ENCODE measurements at places on chromosomes 1 and 21. TPM values are rescaled to one million over a fixed set of nuclear protein-coding genes. Genes with fewer than 3 reads are reported as not detected.

DNA sequence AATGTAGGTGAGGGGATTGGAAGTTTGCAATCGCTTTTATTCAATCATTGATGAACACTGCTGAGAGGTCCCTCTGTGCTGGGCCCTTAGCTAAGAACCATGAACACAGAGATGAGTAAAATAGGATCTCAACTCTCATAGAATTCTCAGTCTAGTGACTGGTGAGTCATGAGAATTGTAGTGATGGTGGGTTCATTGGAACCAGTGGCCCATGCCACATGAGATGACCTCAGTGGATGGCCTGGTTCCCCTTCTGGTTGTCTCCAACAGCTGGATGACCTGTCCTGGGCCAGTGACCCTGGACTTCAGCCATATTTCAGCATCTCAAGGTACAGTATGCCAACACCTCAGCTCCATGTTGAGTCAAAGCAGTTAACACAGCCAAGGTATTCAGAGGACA lies 21.3 kb upstream of the S100A10 start:
- no peak for DNase-seq

DNA sequence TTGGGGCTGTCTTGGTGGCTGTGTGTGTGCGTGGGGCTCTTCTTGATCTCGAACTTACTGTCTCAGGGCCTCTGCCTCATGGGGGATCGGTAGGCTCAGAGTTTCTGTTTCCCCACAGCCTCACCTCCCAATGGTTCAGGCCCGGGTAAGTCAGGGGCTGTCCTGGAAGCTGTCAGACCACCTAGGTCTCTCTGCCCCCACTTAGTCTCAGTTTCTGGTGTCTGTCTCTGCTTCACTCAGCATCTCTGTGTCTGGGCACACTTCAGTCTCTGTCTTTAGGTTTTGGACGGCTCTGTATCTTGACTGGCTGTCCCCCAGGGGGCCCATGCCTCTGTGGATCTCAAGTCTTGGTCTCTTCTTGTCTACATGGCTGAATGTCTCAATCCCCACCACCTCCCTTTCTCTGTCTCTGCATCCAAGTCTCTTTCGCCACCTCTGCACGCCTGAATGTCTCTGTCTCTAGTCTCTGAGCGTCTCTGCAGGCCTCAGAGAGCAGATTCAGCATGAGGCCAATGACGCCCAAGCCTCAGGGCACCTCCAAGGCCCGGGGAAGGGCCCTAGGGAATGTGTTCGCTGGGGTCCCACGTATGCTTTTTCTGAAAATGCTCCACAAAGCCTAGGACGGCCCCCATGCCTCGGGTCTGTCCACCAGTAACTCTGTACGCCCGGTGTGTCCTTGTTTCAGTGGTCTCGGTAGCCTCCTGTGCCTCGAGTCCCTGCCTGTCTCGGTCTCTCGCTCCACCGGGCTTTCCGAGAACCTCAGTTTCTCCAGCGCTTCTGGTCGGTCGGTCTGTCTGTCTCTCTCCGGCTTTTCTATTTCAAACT lies 818 bp downstream of the FHL3 start:
- DNase-seq: no peak

DNA sequence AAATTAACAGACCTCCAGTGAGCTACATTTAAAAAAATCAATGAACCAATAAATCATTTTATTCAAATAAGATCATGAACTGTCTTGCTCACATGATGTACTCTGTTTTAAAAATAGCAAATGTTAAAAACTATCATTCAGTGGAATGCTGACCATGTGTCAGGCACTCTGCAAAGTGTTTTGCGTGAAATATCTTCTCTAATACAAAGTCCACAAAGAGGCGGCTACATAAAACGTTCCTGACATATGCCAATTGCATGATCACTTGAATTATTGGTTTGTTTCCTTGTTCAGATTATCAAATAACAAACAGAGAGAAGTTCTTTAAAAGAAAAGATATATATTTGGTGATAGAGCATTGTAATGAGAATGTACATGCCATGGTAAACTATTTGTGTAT lies 10.7 kb downstream of the FMO2 start:
- DNase-seq: no peak

DNA sequence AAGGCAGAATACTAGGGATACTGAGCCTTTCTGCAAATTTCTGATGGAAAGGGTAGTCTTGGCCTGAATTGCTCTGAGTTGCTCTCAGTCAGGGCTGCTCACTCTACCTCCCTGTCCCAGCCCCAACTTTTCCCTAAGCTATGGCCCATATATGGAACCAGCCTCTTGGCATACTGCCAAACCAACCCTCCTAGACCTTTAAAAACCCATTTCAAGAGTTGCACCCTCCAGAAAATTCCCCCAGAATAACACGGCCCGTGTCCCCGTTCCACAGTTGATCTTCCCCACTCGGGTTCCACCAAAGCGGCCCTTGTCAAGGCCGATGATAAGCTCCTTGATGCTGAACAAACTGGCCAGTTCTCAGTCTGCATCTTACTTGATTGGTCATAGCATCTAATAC lies 25.4 kb downstream of the SYT6 start:
- DNase-seq: no peak

DNA sequence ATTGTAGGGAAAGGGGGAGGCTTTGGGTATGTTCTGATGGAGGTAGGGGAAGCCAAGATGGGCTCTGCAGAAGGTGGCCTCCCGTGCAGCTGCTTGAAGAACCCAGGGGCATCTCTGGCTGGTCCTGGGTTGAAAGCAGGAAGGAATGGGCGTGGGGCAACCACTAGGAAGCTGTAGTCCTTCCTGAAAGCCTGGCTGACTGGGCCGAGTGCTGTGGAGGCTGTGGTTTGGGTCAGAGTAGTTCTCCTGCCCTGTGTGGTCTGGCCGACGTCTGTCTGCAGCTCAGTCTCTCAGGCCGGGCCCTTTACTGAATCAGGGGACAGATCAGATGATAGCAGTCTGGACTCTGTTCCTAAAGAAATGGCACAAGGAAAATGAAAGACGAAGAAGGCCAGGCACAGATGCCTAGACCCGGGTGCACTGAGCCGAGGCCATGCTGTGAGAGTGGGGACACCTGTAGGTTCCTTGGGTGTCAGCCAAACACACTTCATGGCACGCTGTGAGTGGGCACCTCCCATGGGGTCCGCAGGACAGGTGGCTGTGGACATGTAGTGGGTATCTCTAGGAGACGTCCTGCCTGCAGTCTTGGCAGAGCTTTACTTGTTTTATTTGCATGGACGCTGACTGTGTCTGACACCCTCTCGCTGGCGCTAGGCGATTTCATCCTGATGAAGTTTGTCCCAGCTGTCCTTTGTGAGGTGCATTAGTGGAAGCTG lies 87.0 kb downstream of the POFUT2 start:
- DNase-seq: no peak

- no peak for DNase-seq
These were observed 15.1 kb downstream of the RNF223 start for GRCh38 chr1:1058921-1059493.

DNA sequence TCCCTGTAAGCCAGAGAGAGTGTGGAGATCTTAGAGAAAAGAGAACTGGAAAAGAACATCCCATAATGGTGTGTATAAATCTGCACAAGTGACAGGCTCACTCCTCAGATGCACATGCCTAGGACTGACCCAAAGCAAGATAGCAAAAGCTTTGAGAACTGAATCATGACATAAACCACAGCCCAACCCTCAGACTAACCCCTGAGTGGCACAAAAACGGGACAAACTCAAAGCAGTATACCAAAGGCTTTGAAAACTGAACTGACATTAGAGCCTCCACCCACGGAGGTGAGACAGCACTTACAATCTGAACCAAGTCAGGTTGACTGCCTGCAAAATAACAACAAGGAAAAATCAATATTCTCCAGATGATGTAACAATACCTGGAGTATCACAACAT lies 70.8 kb downstream of the TIAM1 start:
- DNase-seq: no peak

DNA sequence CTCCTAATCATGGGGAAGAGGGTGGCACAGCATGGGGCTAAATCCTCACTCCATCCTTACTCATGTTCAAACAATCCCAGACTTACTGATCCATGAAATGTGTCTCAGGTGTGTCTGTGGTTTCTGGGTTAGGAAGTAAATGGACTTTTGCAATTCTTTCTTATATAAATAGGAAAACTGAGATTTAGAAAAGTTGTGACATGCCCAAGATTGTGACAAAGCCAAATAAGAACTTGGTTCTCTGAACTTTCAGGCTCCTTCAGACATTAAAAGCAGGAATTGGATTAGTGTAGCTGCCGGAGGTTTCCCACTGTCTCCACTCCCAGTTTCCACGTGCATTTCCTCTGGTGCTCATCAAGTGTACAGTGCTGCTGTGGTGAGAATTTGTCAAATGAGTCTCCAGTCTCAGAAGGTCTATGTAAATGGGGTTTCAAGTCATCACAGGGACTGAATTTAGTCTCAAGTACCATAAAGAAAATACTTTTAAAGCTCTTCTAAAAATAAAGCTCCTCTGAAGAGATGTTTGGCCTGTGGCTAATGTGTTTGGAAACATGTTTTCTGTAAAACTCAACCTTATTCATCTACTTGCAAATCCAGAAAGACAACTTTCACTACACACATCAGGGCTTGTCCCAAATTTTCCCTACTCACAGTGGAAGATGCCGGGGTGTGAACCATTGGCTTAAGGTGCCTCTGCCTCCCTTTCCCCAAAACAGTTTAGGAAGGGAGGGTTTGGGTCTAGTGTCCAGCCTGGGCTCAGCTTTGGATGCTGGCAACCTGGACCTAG lies 115.2 kb downstream of the NGF start:
- DNase-seq: peak; percentile 66

DNA sequence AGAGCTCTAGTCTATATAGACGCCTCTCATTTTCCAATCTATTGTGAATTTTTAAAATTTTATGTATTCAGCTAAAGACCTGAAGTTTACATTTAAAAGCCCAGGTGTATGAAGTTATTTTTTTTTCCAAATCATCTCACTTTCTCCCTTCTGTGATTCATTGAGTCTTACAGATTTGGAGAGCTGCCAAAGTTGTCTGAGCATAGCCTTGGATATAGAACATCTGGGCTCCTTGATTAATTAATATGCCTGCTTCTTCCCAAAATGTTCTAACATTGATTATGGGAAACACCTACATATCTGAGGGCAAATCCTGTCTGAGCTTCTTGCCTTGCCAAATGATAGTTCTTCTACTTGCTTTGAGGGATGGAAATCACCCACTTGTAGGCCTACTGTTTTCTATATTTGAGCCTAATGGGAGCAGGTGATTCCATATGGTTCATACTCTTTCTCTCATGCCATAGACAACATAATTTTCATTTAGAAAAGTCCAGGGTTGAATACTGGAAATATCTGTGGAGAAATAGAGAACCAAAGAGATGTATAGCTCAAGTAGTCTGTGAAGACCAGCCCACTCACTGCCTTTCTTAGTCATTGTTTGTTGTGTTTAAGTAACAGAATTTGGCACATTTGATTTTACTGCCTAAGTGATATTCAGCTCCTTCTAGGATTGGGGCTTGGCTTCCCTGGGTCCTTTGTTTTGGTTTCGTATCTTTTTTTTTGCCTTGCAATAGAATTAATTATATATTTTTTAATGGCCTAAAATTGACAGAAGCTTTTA lies 46.2 kb downstream of the MACF1 start:
- no peak for DNase-seq

- no peak for DNase-seq
These were observed 94.5 kb downstream of the PLPPR4 start for GRCh38 chr1:99358770-99359169.

DNA sequence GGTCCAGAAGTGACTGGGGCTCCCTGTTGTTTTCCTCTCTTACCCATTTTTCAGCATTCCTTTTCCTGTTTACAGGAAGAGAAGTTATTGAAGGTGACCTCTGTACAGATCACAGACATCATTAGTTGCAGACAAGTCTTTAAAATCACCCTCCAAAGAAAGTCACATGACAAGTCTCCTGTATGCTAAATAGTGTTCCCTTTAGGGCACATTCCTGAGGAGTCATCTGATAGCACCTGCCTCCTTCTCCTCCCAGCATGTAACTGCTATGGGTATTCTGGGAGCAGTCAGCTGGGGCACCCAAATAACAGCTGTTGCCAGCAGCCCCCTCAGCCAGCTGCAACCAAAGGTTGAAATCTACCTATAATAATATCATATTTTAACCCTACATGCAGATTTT lies 200.6 kb downstream of the PTGER3 start:
- DNase-seq: no peak

DNA sequence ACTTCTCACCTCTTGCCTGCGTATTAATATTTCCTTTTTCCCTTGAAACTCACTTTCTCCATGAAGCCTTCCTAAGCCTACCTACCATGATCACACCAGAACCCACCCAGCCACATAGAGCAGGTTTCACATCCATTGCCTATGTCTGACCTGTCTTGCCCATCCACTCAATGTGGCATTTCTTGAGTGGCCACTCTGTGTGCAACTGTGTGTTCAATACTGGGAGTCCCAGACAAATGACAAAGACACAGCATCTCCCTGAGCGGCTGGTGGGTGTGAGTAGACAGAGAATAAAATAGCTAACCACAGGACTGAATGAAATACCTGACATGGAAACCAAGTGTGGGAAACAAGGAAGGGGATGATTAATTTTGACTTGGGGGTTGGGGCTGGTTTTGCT lies 3.1 kb downstream of the PTGFRN start:
- no peak for DNase-seq

GRCh38 chr1:41274752-41275545 lies 32.8 kb upstream of the SCMH1 start:
- DNase-seq: no peak

DNA sequence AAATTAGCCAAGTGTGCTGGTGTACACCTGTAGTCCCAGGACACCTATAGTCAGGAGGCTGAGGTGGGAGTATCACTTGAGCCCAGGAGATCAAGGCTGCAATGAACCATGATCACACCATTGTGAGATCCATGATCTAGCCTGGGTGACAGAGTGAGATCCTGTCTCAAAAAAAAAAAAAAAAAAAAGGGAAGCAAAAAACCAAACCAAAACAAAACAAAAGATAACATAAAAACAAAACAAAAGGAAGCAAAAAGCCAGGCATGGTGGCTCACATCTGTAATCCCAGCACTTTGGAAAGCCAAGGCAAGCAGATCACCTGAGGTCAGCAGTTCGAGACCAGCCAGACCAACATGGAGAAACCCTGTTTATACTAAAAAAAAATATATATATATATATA lies 9.4 kb upstream of the AKR1A1 start:
- DNase-seq: no peak

GRCh38 chr1:108610073-108610472 lies 50.2 kb downstream of the EEIG2 start:
- DNase-seq: no peak

The ERICH3 gene
- total RNA-seq: not detected

The PTAFR gene
- total RNA-seq: 1.8 TPM

The SPRR4 gene
- total RNA-seq: not detected

The SLC1A7 gene
- not detected for total RNA-seq

The FCMR gene
- 0.71 TPM for total RNA-seq

The PGLYRP3 gene
- not detected for total RNA-seq

The CA14 gene
- total RNA-seq: not detected

The ZYG11A gene
- 0.21 TPM for total RNA-seq

All from kidney epithelial cell (primary cell).